ENCODE measurements at places on chromosomes 5 and 9.

DNA sequence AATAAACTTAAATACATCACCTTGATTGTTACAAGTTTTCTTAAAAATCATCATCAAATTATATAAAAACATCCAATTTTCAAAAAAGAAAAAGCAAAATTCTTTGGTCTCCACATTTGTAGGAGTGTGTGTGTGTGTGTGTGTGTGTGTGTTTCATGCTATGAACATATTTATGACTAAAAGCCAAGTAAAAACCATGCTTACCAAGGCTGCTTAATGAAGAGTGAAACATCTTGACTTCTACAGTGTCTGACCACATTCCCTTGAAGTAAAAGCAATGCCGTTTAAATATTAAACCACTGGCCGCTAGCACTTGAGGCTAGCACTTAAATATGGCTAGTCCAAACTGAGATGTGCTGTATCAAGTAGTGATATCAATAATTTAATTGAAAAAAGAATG, 549.1 kb upstream of the CCNG1 start:
- DNase-seq = no peak
- H3K36me3 ChIP-seq = no peaks in the 10 kb centered on the region
- no peak overlapping the region for H3K4me3 ChIP-seq
- H3K27me3 ChIP-seq = no peaks in the 10 kb centered on the region
- H3K4me1 ChIP-seq = no peaks in the 10 kb centered on the region

DNA sequence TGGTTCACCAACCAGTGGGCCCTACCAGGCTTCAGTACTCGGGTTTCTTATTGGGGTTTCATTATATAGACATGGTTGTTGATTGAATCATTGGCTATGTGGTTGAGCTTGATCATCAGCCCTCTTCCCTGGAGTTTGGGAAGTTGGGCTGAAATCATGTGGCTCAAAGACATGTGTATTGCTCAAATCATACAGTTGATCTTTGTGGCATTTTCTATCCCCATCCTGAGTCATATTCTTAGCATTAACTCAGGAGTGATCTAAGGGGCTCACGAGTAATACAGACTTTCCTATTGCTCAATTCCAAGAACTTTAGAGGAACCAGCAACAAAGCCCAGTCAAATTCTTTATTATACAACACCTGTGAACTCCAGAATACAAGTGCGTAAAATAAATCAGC, 66.2 kb downstream of the SMC5 start:
- no peak overlapping the region for H3K4me3 ChIP-seq
- no peaks in the 10 kb centered on the region for H3K27me3 ChIP-seq
- DNase-seq = no peak
- no peak overlapping the region for H3K27ac ChIP-seq

- peak overlapping the region; percentile 41 for H3K27ac ChIP-seq
- H3K4me3 ChIP-seq = no peak overlapping the region
- H3K27me3 ChIP-seq = no peaks in the 10 kb centered on the region
- no peak for DNase-seq
- H3K36me3 ChIP-seq = peaks cover 7% of the 10 kb centered on the region
- peaks cover 18% of the 10 kb centered on the region for H3K4me1 ChIP-seq
Measured at GRCh38 chr5:137994556-137994955, 38.3 kb downstream of the FAM13B start.

- no peak for DNase-seq
- H3K36me3 ChIP-seq = no peaks in the 10 kb centered on the region
- H3K4me1 ChIP-seq = no peaks in the 10 kb centered on the region
- H3K4me3 ChIP-seq = no peak overlapping the region
- H3K27ac ChIP-seq = no peak overlapping the region
- no peaks in the 10 kb centered on the region for H3K27me3 ChIP-seq
Measured at GRCh38 chr5:20446121-20446520, 458.1 kb upstream of the CDH18 start.

DNA sequence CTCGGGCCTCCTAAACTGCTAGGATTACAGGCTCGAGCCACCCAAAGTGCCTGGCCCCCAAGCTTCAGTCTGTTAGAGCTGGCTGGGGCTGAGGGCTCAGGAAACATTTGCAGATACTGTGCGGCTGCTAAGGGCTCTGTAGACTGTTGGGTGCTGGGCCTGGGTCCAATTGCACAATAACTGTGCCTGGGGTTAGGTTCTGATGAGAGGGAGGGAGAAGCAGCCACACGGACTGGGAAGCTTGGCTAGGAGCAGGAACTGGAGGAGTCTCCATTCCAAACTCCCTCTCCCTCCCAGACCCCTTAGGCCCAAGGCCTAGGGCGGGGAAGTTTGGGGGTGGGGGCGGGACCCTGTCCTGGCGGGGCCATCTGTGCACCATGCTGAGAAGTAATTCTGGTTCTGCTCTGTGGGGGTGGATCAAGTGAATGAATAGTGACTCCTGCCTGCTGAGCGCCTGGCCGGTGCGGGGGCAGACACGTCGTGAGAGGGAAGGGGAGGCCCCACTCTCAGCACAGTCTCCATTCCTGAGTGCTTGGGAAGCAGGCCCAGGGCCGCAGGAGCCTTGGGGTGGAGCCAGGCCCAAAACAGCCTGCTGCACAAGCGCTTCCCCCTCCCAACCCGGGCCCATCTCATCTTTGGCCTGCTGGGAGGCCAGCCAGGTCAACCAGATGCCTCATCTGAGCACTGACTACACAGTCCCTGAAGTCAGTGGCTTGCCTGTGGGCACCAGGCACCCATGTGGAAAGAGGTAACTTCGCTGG, 1.5 kb downstream of the ASS1 start:
- no peak for DNase-seq
- H3K4me1 ChIP-seq = peaks cover 11% of the 10 kb centered on the region
- peak overlapping the region; percentile 80 for H3K4me3 ChIP-seq
- peaks cover 46% of the 10 kb centered on the region for H3K27me3 ChIP-seq
- H3K27ac ChIP-seq = no peak overlapping the region
- H3K36me3 ChIP-seq = peaks cover 2% of the 10 kb centered on the region

GRCh38 chr9:5375091-5375490, 35.4 kb upstream of the RLN1 start:
- H3K36me3 ChIP-seq = peaks cover 2% of the 10 kb centered on the region
- no peaks in the 10 kb centered on the region for H3K27me3 ChIP-seq
- no peak for DNase-seq
- H3K27ac ChIP-seq = peak overlapping the region; percentile 34
- peaks cover 27% of the 10 kb centered on the region for H3K4me1 ChIP-seq

DNA sequence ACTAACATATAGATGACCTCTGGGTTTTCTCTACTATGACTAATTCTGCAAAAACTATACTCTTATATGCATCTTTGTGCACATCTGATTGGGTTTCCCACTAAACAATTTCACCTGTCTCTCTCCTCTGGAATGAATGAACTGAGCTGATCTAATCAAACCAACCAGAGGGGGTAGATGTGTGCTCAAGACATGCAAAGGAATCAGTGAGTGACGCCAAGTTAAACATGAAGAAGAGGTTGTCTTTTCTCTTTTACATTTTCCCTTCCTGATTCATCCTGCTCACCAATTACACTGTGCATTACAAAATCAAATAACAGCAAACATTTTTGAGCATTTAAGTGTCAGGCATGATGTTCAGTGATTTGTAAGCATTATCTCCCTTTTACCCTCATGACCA, 29.6 kb upstream of the GRXCR2 start:
- H3K4me1 ChIP-seq = no peaks in the 10 kb centered on the region
- no peak for DNase-seq
- H3K27me3 ChIP-seq = peaks cover 15% of the 10 kb centered on the region
- H3K36me3 ChIP-seq = no peaks in the 10 kb centered on the region
- no peak overlapping the region for H3K27ac ChIP-seq
- no peak overlapping the region for H3K4me3 ChIP-seq

DNA sequence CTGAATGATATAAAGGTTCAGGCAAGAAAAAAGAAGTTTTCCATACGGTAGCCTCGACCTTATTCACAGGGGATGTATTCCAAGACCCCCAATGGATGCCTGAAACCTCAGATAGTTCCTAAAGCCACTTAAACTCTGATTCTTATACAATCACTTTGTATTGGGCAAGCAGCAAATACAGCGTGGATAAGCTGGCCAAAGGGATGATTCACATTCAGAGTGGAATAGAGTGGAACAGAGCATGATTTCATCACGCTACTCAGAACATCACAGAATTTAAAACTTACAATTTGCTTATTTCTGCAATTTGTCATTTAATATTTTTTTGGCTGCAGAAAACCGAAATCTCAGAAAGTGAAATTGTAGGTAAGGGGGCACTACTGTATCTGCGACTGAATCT, 40.5 kb upstream of the CDH18 start:
- no peak overlapping the region for H3K27ac ChIP-seq
- no peak for DNase-seq
- no peak overlapping the region for H3K4me3 ChIP-seq
- H3K4me1 ChIP-seq = no peaks in the 10 kb centered on the region

GRCh38 chr5:86565197-86565789, 52.4 kb upstream of the COX7C start:
- no peaks in the 10 kb centered on the region for H3K4me1 ChIP-seq
- peaks cover 2% of the 10 kb centered on the region for H3K36me3 ChIP-seq
- no peak overlapping the region for H3K27ac ChIP-seq
- DNase-seq = no peak
- H3K4me3 ChIP-seq = no peak overlapping the region

- H3K4me3 ChIP-seq = no peak overlapping the region
- H3K4me1 ChIP-seq = no peaks in the 10 kb centered on the region
- no peak for DNase-seq
- H3K36me3 ChIP-seq = no peaks in the 10 kb centered on the region
- H3K27me3 ChIP-seq = no peaks in the 10 kb centered on the region
Measured at GRCh38 chr9:13179257-13179656, 100.2 kb downstream of the MPDZ start.

DNA sequence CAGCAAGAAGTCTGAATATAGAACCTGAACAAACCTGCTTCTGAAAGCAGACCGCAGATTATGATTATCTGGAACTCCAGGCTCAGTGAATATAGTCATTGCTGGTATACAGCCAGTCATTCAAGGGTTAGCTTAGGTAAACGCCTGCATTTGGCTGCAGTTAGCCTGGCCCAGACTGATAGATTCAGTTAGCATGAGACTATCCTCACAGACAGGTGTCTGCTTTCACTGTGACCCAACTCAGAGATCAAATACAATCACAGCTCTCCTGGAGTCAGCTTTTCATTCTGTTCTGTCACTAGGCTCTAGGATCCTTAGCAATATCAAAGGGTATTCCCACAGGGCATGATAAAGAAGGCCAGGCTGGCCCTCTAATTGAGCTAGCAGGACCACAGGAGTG, 138.6 kb upstream of the PLCXD3 start:
- DNase-seq = no peak
- H3K36me3 ChIP-seq = no peaks in the 10 kb centered on the region
- H3K27me3 ChIP-seq = no peaks in the 10 kb centered on the region
- no peaks in the 10 kb centered on the region for H3K4me1 ChIP-seq

DNA sequence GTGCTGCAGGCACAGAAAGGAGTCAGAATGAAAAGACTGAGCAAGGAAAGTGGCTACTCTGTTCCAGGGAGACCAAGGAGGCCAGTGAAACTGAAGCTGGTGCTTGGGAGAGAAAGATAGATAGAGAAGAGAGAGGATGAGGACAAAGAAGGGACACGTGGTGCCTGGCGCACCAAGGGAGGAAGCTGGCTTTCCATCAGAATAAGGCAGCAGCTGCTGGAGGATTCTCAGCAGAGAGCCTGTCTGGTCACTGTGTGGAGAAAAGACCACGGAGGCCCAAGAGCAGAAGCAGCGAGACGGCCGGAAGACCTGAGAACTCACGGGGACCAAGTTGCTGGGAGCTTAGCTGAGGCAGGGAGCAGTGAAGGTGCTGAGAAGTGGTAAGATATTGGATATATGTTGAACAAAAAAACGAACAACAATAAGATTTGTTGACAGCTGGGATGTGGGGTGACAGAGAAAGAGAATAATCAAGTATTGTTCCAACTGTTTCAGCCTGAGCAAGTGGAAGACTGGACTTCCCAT, 116.1 kb downstream of the SEMA5A start:
- no peaks in the 10 kb centered on the region for H3K4me1 ChIP-seq
- no peak for DNase-seq

- H3K27me3 ChIP-seq = no peaks in the 10 kb centered on the region
- no peaks in the 10 kb centered on the region for H3K36me3 ChIP-seq
- H3K4me3 ChIP-seq = no peak overlapping the region
Measured at GRCh38 chr5:89168766-89169165, 285.8 kb upstream of the MEF2C start.

GRCh38 chr5:102663749-102664530, 91.2 kb upstream of the PAM start:
- no peak overlapping the region for H3K27ac ChIP-seq
- H3K27me3 ChIP-seq = peaks cover 9% of the 10 kb centered on the region
- no peak for DNase-seq
- H3K36me3 ChIP-seq = no peaks in the 10 kb centered on the region
- H3K4me1 ChIP-seq = no peaks in the 10 kb centered on the region
- no peak overlapping the region for H3K4me3 ChIP-seq

GRCh38 chr5:160743027-160743426, 109.0 kb downstream of the ATP10B start:
- H3K36me3 ChIP-seq = no peaks in the 10 kb centered on the region
- H3K27ac ChIP-seq = no peak overlapping the region
- no peaks in the 10 kb centered on the region for H3K4me1 ChIP-seq
- no peak for DNase-seq
- no peak overlapping the region for H3K4me3 ChIP-seq
- peaks cover 17% of the 10 kb centered on the region for H3K27me3 ChIP-seq

DNA sequence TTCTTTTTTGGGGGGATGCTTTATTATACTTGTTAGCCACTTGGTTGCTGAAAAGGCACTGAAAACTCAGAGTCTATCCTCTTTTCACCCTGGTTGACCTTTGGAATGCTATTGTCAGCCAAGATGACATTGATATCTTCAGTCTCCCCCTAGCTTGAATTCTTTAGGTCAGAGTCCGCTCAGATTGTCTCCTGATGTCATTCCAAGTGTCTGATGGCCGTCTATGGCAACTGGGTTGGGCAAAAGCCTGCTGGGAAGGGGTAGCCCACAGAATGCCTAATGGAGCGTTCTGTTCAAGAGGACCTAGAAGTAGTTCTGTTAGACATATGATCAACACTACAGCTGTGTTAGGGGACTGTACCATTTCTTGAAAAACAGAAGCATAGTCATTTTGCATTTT, 9.7 kb upstream of the MEF2C start:
- H3K27ac ChIP-seq = no peak overlapping the region
- H3K4me3 ChIP-seq = no peak overlapping the region
- no peaks in the 10 kb centered on the region for H3K36me3 ChIP-seq
- peaks cover 41% of the 10 kb centered on the region for H3K27me3 ChIP-seq
- H3K4me1 ChIP-seq = peaks cover 4% of the 10 kb centered on the region

GRCh38 chr9:93096811-93097382, 880 bp downstream of the CARD19 start:
- peak overlapping the region; percentile 91 for H3K27ac ChIP-seq
- H3K4me3 ChIP-seq = peak overlapping the region; percentile 93
- no peaks in the 10 kb centered on the region for H3K36me3 ChIP-seq
- H3K4me1 ChIP-seq = peaks cover 43% of the 10 kb centered on the region

DNA sequence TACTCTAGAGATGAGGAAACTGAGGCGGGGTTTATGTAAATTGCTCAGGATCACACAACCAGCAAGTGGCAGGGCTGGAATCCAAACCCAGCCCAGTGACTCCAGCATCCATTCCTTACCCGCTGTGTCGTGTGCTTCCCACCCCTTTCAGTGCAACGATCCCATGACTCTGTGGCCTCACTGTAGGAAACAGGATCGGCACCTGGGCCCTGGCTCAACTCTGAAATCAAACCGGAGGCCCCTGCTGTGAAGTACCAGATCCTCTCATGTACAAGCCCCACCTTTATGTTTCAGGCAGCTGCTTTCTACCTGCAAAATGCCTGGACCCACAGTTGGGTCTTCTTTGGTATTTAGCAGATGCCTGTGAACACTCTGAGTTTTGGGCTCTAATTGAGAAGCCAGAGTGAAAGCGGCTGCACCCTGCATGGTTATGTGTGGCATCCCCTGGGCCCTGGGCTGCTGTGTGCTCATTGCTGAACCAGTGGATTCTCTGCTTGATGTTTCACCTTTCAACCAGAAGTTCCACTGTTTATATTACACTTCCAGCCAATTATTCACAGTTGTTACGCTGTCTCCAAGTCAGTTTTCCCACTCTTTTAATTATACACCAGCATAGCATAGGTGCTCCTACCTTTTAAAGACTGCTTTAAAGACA, 36.7 kb downstream of the ABLIM3 start:
- H3K36me3 ChIP-seq = no peaks in the 10 kb centered on the region
- H3K27ac ChIP-seq = no peak overlapping the region
- no peak for DNase-seq
- peaks cover 2% of the 10 kb centered on the region for H3K4me1 ChIP-seq
